ENCODE measurements at places on chromosomes 16 and 17.
A peak's percentile ranks its signal among the peaks of the same experiment; 100 is the strongest.

DNA sequence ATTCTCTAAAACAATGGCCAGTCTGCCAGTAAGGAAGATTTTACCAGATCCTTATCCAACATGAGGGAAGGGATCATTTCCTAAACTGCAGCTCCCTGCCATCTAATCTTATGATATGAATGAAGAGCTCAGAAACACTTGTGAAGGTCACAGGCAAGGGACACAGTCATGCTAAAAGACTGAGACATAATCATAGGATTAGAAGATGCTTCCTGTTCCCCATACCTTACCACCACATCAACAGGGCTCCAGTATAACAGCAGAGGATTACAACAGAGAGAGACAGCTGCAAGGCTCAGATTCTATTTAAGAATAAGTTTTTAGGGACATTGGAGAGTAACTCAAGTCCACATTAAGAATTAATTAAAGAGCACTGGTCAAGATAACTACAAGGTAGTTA, 93.3 kb downstream of the BRIP1 start:
- DNase-seq, result no peak

GRCh38 chr16:50501986-50502615, 46.1 kb upstream of the NKD1 start:
- DNase-seq, result no peak

DNA sequence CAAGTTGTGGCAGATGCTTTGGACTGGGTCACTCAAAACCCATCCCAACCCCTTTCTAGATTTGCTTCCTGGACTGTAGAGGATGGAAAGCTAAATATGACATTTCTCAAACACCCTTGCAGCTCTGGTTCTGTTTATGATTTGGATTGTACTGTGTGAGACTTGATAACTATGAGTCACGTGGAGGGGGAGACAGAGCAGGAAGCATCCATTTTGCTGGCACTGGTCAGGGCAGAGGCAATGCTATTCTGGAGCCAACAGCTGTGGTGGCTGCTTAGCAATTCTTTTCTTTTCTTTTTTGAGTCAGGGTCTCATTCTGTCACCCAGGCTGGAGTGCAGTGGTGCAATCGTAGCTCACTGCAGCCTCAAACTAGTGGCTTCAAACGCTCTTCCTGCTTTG, 13.6 kb upstream of the TERF2 start:
- no peak for DNase-seq

DNA sequence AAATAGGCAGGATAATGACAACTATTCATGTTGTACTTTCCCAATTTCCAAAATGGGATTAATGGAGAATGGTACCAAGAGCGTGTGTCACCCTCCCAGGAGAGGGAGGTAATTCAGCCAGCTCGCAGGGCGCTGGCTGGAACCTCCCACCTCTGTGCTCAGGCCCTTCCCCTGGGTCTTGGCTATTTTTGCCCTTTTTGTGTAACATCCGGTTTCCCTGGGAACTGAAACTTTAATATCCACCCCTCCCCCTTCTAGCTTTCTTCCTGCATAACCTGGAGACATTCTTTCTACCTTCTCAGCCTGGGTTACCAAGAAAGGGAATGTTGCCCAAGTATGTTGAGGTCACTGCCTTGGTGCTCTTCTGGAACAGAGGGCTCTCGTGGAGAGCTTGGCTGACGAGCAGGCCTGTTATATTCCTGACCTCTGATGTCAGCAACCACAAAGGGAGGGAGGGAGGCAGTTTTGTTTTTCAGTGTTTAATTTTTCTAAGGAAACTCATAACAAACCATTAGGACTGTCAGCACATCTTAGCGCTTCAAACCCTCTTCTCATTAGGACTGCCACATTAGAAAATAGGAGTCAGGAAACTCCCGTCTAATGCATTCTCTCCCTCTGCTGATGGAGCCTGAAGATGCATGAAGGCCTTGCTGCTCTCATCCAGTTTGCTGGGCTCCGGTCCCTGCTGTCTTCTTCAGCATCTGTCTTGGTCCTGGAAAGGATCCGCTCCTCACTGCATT, 25.6 kb downstream of the ITGB3 start:
- DNase-seq, result no peak

DNA sequence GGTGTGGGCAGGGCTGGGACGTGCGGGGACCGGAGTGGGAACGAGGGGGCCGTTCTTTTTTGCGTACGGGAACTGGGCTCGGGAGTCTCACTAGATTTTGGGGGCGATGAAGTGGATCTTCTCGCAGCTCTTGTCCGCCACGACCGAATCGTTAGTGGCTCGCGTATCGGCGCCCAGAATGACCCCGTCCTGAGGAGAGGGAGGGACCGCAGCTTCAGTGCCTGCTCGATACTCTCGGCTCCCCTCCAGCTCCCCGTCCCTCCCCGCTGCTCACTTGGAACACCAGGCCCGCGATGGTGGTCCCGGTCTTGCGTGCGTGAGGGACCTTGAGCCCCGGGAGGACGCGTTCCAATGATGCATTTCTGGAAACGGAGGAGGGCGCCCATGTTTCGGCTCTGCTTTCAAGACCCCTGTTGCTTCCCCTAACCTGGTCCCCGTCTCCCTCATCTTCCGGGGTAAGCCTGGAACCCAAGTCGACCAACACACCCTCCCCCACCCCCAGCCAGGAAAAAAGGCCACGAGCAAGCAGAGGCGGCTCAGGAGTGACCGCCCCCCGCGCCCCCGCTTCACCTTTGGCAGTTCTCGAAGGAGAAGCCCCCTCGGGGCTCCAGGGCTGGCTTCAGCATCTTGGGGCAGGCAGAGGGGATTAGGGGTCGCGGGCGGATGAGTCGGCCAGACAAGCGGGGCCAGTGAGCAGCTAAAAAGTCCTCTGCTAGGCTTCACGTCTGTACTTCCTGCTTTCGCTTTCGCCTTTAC, at the start of gene PSMB10:
Gene PSMB10 (minus strand): TSS at position 727 of the 756 bp plus-strand sequence. CDS start 101 bp downstream, at position 626.
- DNase-seq, result no peak

- no peak for DNase-seq
These were observed 936 bp downstream of the EMC6 start for GRCh38 chr17:3669548-3669947.

DNA sequence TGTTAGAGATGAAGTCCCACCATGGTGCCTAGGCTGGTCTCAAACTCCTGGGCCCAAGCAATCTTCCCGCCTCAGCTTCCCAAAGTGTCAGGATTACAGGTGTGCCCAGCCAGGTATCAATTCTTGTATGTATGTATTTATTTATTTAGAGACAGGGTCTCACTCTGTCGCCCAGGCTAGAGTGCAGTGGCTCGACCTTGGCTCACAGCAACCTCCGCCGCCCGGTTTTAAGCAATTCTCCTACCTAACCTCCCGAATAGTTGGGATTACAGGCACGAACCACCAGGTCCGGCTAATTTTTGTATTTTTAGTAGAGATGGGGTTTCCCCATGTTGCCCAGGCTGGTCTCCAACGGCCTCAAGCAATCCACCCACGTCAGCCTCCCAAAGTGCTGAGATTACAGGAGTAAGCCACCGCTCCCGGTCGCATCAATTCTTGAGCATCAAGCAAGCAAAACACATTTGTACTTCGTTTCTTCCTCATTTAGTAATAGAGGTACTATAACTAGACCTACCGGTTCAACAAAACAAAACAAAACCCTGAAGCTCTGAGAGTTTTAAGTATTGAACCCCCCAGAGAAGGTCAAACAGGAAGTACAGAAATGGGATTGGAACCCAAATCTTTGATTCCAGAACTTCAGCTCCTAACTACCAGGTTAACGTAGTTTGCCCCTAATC, 1.0 kb upstream of the ZNF500 start:
- no peak for DNase-seq

DNA sequence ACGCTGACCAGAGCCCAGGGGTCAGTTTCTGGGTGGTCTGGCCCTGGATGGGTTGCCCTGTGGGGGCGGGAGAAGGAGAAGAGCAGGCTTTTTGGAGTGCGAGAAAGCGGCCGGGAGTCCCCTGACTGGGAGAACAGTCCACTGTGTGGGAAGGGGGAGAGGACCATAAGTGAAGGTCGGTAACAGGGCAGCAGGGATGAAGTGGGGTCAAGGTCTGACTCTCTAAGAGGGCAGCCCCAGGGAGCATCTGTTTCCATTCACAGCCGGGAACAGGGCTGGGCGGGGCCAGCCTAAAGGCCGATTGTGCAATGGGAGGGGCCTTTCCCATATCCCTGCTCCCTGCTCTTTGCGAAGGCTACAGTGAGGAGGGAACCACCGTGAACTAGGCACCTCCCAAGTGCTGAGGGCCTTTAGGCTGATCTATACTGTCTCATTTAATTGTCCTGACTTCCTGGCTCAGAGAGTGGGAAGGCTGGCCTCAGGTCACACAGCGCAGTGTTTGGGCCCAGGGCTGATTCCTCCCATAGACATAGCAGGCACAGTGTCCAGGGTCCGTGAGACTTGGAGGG, 10.4 kb upstream of the WFDC1 start:
- no peak for DNase-seq

- no peak for DNase-seq
These were observed 61.5 kb downstream of the DHRS7C start for GRCh38 chr17:9729735-9730420.

- peak; percentile 4 for DNase-seq
These were observed 253.6 kb downstream of the CDH13 start for GRCh38 chr16:82880346-82880745.

DNA sequence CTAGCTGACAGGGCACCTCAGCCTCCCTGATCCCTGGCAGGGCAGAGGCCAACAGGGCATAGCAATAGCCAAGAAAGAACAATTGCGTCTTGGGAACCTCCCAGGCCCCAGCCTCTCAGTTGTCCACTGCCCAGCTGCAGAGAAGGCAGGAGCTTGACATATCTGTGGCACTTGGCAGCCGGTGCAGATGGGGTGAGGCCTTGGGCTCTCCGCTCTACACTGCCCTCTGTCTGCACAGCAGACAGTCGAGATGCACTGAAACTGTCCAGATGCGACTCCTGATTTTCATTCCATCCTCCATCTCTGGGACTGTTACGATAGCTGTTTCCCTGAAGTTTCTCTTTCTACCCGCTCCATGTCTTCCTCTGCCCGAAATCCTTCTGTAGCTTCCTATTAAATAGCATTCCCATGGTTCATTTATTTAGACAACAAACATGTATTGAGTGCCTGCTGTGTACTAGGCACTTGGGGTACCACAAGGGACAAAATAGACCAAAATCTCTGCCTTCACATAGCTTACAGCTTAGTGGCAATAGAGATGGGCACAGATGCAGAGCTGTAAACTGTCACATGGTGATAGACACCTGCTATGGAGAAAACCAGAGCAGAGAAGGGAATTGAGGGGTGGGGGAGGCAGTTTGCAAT, 3.3 kb downstream of the POLR3E start:
- DNase-seq, result peak; percentile 59

GRCh38 chr16:1895949-1896675, 22.1 kb downstream of the HS3ST6 start:
- no peak for DNase-seq

- no peak for DNase-seq
These were observed at the start of gene MEOX1 for GRCh38 chr17:43661699-43662412. Gene MEOX1 (minus strand): TSS chr17:43661922. CDS start chr17:43661534, 388 bp downstream.
